A549 treated with Hydrocortisone at 1 μM for 4 hours (cell line): ENCODE measurements at places on chromosomes 6 and 20. TPM values are rescaled to one million over a fixed set of nuclear protein-coding genes. Genes with fewer than 3 reads are reported as not detected.

PSORS1C2 gene
- total RNA-seq, result 0.09 TPM in 1 of 5 replicates, not detected in the others

RNGTT gene
- total RNA-seq, result 7.0 to 11.7 TPM (median 8.5 TPM) in 5 replicates

KHDC1L gene
- total RNA-seq, result 0.24 to 0.75 TPM (median 0.35 TPM) in 3 of 5 replicates, not detected in the others

SMLR1 gene
- total RNA-seq, result not detected in 5 replicates

STXBP5 gene
- 13.1 to 19.8 TPM (median 16.2 TPM) in 5 replicates for total RNA-seq

ILRUN gene
- 31.0 to 39.9 TPM (median 32.7 TPM) in 5 replicates for total RNA-seq

KCNK15 gene
- total RNA-seq, result 0.31 to 0.72 TPM (median 0.53 TPM) in 5 replicates

FKBP1C gene
- 1.8 to 2.4 TPM (median 2.1 TPM) in 5 replicates for total RNA-seq

SLC12A5 gene
- 8.8 to 17.1 TPM (median 13.6 TPM) in 5 replicates for total RNA-seq

LY86 gene
- total RNA-seq, result not detected in 5 replicates

LY6G6D gene
- not detected in 5 replicates for total RNA-seq

CAGE1 gene
- not detected in 5 replicates for total RNA-seq

DDX43 gene
- total RNA-seq, result 0.05 TPM in 1 of 5 replicates, not detected in the others

TBP gene
- 14.4 to 15.9 TPM (median 15.1 TPM) in 5 replicates for total RNA-seq

EDN3 gene
- total RNA-seq, result 2.9 to 3.5 TPM (median 3.1 TPM) in 5 replicates

GHRH gene
- not detected in 5 replicates for total RNA-seq

RHAG gene
- total RNA-seq, result not detected in 5 replicates

ZNF343 gene
- 12.2 to 18.7 TPM (median 12.8 TPM) in 5 replicates for total RNA-seq

THBD gene
- total RNA-seq, result 94.1 to 131 TPM (median 126 TPM) in 5 replicates

GOPC gene
- 14.0 to 21.9 TPM (median 16.2 TPM) in 5 replicates for total RNA-seq

MED20 gene
- total RNA-seq, result 13.2 to 20.7 TPM (median 14.9 TPM) in 5 replicates

CTAGE9 gene
- not detected in 5 replicates for total RNA-seq

LRRN4 gene
- total RNA-seq, result 0.07 TPM in 1 of 5 replicates, not detected in the others

HLA-DRA gene
- total RNA-seq, result not detected in 5 replicates

MAP7 gene
- total RNA-seq, result 18.0 to 22.9 TPM (median 21.1 TPM) in 5 replicates

OXT gene
- total RNA-seq, result not detected in 5 replicates

NELFE gene
- total RNA-seq, result 73.7 to 87.1 TPM (median 76.9 TPM) in 5 replicates

HLA-DQA1 gene
- not detected in 5 replicates for total RNA-seq

FERMT1 gene
- 14.2 to 18.4 TPM (median 14.7 TPM) in 5 replicates for total RNA-seq

BPIFB1 gene
- 0.06 to 0.17 TPM (median 0.12 TPM) in 4 of 5 replicates, not detected in the other for total RNA-seq

GJA10 gene
- not detected in 5 replicates for total RNA-seq

SLC17A4 gene
- not detected in 5 replicates for total RNA-seq

SLCO4A1 gene
- 11.4 to 13.4 TPM (median 12.6 TPM) in 5 replicates for total RNA-seq

ANKS1A gene
- 5.9 to 7.6 TPM (median 6.7 TPM) in 5 replicates for total RNA-seq

BTN1A1 gene
- total RNA-seq, result not detected in 5 replicates

RFX6 gene
- not detected in 5 replicates for total RNA-seq

ZNF391 gene
- 0.07 to 0.29 TPM (median 0.16 TPM) in 5 replicates for total RNA-seq

SLC35D3 gene
- 0.05 to 0.09 TPM (median 0.06 TPM) in 3 of 5 replicates, not detected in the others for total RNA-seq

MARCKS gene
- total RNA-seq, result 13.3 to 18.8 TPM (median 15.5 TPM) in 5 replicates

MYLK2 gene
- total RNA-seq, result 0.52 to 0.66 TPM (median 0.58 TPM) in 5 replicates

MACROD2 gene
- total RNA-seq, result 0.41 to 0.67 TPM (median 0.50 TPM) in 5 replicates

TMEM244 gene
- total RNA-seq, result not detected in 5 replicates

PRKN gene
- 0.03 to 0.08 TPM in 2 of 5 replicates, not detected in the others for total RNA-seq
